ENCODE measurements at places on chromosomes 4 and X.

GRCh38 chrX:123993326-123993725 lies 31.8 kb downstream of the STAG2 start:
- DNase-seq, result no peak

- no peak for DNase-seq
These were observed 247.6 kb downstream of the DCLK2 start for GRCh38 chr4:150325872-150326271.

GRCh38 chr4:101954975-101955678 lies 164.6 kb downstream of the BANK1 start:
- DNase-seq, result no peak

DNA sequence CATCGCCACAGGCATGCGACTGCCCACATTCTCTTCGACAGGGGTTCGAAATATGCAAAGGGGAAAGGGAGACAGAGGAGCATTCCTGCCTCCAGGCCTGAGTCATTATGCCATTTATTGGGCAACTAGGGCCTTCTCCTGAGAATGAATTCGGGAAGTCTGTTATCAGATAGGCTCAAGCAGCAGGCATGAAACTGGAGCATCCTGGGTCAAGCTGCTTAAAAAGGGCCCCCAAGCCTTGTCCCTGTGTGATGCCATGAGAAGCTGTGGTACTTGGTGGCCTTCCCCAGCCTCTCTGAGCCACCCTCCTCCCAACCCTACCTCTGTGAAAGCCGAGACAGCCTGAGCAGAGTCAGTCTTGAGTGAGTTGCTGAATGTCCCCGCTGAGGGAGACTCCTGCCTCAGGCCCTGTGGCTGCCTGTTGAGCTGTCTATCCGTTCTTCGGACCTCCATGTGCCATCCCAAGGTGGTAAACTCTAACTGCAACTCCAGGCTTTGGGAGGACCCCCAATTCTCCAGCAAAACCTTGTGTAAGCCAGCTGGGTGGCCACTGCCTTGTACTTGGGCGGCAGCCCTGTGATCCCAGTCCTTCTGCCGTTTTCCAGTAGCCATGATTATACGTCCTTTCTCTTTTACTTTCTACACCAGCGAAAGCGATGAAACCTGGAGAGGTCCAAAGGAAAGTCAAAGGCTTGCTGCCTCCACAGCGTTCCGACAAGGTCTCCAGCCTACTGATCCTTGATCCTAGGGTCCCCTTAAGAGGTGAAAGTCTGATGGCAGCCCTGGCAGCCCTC lies 37.7 kb downstream of the NBDY start:
- DNase-seq, result no peak

GRCh38 chr4:163988865-163989264 lies 494.4 kb downstream of the TMA16 start:
- DNase-seq, result no peak

DNA sequence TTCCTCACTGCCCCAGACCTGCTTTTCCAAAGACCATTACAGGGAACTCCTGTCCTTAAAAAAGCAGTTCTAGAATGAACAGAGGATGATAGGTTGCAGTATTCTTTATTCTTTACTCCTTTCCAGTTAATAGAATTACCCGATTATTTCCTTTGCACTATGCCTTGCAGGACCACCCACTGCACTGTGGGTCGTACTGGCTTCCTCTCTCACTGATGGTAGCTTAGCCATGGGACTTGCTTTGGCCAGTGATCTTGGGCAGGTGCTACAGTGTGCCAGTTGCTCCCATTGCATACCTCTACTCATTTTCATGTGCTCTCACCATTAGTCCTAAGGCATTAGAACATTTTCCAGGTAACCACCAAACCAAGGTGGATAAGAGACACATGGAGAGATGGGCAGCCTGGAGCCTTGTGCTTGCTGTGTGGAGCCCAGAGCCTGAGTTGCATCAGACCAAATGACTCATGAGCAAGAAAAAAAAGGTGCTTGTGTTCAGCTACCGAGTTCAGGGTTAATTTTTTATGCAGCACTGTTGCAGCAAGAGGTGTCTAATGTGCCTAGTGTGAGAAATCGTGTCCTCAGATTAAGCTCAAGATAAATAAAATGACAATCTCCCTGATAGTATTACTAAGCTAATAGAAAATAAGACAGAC lies 7.6 kb upstream of the UNC5C start:
- no peak for DNase-seq

DNA sequence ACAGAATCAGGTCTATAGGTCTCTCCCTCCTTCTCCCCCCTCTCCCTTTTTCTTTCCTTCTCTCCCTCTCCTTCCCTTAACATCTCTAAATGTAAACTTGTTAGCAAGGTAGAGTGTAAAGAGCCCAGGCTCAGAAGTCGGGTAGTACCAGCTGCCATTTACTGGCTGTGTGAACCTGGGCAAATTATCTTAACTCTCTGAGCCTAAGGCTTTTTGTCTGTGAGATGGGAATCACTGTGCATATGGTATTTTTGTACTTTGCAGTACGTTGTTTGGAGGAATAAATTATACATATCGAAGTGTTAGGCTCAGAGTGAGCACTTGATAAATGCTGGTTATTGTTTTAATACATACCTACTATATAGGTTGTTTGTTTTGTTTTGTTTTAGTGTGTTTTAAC lies 154.0 kb downstream of the RBMX2 start:
- DNase-seq, result no peak

GRCh38 chr4:102343964-102344519 lies 1.2 kb downstream of the SLC39A8 start:
- no peak for DNase-seq

GRCh38 chr4:140260227-140260626 lies 106.2 kb upstream of the MAML3 start:
- DNase-seq, result no peak

- DNase-seq, result no peak
These were observed 99.5 kb upstream of the CTSO start for GRCh38 chr4:156053174-156053573.

- no peak for DNase-seq
These were observed 572.4 kb upstream of the GALNT7 start for GRCh38 chr4:172596206-172596605.

- no peak for DNase-seq
These were observed 2.5 kb downstream of the RPS4X start for GRCh38 chrX:72274526-72274925.

DNA sequence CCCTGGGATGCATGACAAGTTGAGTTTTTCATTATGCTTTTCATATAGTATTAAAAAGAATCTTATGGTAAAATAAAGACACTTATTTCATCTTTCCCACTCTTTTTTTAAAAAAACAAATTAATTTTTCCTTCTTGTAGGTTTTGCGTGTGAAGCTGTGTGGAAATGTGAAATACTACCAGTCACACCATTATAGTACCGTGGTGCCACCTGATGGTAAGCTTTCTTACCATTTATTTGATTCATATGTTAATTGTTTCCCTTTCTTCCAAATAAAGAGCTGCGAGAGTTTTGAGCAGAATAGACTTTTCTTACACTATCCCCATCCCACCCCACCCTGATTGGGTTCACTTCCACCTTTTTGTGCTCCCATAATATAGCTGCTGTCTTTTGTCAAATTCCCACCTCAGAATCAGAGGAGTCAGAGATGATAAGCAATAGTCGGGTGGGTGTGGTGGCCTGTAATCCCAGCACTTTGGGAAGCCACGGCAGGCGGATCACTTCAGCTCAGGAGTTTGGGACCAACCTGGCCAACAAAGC lies 44.3 kb downstream of the CASP6 start:
- DNase-seq, result no peak
